ENCODE measurements at places on chromosomes 4 and X.

DNA sequence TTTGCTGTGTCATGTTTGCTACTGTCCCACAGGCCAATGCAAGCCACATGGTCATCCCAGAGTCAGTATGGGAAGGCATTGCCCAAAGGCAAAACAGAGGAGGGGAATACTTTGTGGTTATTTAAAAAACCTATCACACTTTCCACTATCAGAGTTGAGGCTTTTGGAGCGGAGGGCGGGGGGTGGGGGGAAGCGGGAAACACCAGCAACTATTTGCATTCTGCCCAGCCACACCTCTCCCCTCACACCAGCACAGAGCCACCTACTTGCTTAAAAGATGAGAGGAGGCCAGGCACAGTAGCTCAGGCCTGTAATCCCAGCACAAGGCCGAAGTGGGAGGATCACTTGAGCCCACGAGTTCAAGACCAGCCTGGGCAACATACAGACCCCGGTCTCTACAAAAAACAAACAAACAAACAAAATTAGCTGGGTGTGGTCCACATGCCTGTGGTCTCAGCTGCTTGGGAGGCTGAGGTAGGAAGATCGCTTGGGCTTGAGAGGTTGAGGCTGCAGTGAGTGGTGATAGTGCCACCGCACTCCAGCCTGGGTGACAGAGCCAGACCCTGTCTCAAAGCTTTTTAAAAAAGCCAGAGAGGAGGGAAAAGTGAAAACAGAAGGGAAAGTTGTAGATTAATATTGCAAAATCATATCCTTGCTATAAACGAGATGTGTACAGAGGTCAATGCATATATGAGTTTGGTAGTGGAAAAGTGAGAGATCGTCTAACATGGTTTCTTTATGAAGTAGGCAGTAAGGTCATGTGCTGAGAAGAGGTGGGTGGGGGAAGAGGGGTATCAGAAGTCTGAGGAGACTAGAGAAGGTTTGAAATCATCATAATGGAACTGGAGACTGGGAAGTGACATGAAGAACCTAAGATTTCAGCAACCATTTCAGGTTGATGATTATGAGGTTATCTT, 1.9 kb upstream of the CHST7 start:
- no peak for DNase-seq

DNA sequence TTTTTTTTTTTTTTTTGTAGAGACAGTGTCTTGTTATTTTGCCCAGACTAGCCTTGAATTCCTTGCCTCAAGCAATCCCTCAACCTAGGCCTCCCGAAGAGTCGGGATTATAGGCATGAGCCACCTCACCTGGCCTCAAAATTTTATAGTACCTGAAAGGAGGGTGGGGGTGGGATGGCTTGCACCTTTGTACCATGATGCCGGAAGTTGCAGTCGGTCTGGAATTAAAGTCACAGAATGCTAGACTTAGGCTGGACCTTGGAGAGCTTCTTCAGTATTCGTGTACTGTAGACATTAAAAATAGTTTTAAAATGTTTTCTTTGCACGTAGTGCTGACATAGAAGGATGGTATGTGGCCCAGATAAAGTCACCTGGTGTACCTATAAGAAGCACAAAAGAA, 280.9 kb downstream of the STIM2 start:
- no peak for DNase-seq

GRCh38 chr4:86033171-86033570, 326.7 kb downstream of the MAPK10 start:
- peak; percentile 42 for DNase-seq

DNA sequence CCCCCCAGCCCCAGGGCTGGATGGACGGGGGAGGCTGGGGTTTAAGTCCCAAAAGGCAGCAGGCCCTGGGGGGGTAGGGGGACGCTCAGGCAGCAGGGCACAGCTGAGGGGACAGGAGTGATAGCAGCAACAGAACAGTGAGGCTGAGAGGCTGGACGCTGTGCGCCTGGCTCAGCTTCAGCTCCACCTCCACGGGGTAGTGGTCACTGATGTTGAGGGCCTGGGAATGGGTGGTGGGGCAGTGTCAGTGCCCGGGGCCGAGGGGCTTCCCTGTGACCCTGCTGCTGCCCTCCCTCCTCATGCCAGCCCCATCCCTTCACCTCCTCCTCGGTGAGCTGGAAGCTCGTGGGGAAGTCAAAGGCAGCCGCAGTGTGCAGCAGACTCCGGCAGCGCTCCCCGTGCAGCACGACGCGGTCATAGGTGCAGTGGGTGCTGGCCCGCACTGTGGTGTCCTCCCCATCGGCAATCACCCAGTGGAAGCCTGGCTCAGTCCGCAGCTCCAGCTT, 4.5 kb downstream of the RPL10 start:
- no peak for DNase-seq

DNA sequence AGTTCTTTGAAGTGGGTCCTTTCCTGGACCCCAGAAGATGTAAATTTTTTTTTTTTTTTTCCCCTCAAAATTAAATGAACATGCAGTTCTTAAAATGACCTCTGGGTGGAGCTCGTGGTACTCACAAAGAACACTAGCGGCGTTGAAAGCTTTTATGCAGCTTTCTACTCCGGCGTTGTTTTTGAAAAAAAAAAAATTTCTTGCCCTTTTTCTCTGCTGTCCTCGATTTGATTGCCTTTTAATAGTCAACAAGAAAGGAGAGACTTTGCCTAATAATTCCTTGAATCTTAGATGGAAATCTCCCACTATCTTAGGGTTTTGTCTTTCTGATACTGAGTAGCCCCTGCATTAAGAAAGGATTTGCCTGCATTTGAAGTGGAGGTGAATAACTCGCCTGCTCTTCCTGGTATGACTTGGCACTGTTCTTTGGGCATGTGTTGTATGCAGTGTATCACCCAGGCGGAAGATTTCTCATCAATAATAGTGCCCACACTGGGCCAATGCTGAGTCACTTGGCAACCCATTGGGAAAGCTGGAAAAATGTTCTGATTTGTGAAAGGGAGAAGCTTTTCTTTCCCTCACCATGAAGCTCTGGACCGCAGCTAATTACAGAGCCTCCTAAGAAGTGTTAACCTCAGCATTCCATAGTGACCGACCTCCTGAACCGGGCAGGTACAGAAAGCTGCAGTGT, 104.0 kb downstream of the PHEX start:
- peak; percentile 18 for DNase-seq

- no peak for DNase-seq
Observed at GRCh38 chrX:48715876-48716502, 19.5 kb downstream of the SUV39H1 start.

GRCh38 chr4:10983885-10984640, 299.5 kb upstream of the CLNK start:
- DNase-seq, result no peak

- DNase-seq, result no peak
Observed at GRCh38 chr4:184281231-184282139, 63.8 kb upstream of the ENPP6 start.

- no peak for DNase-seq
Observed at GRCh38 chr4:5463936-5464650, 244.3 kb downstream of the EVC2 start.

- no peak for DNase-seq
Observed at GRCh38 chrX:114905251-114905650, 112.2 kb downstream of the IL13RA2 start.

DNA sequence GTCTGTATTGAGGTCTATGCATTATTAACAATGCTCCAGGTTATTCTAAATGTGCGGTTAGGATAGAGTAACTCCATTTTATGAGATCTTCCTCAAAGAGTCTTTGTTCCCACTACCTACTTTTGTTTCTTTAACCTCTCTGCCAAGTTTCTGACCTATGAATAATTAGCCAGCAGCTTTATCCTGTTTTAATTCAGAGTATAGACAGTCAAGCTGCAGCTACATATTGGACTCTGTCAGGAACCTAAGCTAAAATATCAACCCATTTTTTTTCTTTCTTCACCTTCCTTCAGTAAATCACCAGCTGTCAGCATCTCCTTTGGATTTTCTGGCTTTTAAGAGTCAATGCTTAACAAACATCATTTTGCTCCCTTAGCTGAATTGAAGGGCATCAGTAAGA, 72.3 kb downstream of the TMEM47 start:
- DNase-seq, result no peak

DNA sequence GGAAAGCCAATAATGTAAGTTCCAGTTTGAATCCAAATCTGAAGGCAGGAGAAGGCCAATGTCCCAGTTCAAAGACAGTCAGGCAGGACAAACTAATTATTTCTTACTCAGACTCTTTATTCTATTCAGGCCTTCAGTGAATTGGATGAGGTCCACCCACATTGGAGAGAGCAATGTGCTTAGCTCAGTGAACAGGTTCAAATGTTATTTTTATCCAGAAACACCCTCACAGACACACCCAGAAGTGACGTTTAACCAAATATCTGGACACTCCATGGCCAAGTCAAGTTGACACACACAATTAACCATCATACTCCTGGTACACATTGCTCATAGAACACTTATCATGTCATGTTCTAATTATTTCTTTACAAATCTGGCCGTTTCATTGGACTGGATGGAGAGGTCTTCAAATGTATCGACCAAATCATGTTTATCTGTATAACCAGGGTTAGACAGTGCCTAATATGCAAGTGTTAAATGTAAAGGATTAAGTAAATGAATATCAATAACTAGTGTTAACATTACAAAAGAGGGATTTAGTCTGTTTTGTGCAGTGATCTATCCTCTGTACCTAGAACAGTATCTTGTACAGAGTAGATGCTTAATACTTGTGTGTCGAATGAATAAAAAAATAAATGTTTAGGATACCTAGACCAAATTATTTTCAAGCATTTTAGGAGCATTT, 27.1 kb upstream of the XK start:
- DNase-seq, result no peak

DNA sequence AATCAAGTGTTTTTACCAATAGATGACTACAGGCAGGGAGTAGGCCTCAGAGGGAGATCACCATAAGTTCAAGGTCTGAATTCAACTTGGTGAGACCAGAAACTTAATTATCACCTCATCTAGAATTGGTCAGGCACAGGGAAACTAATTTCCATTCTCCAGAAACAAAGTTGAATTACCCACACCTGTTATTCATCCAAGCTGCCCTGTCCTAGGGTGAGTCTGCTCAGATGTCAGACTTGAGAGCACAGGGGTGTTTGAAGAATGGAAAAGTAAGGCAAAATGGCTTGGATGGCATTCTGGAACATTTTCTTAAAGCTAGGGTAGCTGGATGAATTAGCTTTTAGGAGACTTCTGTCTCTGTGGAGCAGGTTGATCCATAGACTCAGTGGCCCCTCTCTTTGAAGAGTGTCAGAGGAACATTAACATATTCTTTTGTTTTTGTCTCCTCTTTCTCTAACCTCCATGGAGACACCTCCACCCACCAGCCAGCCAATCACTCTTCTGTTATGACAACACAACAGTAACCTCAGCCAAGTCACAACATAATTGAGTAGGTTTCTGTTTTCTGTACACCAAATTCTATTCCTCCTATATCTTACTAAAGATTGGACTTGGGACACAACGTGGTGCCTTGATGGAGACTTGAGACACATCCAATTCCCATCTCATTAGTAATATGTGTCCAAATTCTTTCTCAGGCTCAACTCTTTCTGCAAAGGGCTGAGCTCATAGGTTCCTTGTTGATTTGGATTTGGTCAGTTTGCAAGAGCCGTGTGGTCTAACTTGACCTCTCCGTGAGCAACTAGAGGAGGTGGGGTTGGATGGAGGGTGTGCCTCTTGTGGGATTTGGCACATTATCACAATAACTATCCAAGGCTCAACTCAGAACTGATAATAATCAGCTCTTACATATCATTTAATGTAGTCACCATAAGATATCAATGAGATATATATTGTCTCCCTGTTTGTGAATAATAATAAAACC, 45.1 kb downstream of the VSIG4 start:
- no peak for DNase-seq

- no peak for DNase-seq
Observed at GRCh38 chr4:173038192-173038896, 130.3 kb upstream of the GALNT7 start.

GRCh38 chr4:17188547-17189400, 290.3 kb upstream of the LDB2 start:
- DNase-seq, result no peak

GRCh38 chr4:40369437-40370274, 34.5 kb downstream of the CHRNA9 start:
- DNase-seq, result no peak

- DNase-seq, result no peak
Observed at GRCh38 chrX:258291-259040, 22.7 kb upstream of the PLCXD1 start.

DNA sequence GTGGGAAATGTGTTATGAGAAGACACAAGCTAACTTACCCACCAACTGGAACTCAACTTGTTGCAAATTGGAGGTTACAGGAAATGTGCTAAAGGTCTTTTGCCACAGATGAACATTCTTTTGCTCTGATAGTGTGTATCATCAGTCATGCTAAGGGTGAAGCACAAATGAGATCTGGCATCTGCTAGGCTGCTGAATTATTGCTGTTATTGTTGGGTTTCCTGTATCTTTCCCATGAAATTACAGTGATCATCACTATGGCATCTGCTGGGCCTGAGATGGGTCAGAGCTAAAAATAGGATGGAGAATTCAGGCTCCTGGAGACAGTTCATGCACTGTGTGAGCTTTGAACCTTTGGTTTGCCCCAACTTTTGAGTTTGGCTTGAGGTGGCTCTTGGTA, 124.5 kb downstream of the NPNT start:
- DNase-seq, result no peak

DNA sequence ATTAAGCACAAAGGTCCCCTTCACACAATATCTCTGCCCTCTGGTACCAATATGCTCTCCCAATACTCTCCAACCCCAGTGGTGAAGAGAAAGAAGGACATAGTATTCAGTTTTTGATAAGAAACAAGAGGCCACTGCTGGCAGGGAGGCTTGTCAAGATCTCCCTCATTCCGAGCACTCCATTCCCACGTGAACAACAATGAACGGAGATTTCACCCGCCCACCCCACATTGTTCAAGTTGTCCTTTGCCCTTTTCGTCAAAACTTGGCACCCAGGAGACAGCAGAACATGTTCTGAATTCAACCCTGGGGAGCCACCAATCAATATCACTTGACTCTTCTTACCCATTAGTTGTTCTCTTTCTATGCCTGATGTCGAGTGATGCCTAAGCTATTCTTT, 54.2 kb upstream of the SLC25A4 start:
- no peak for DNase-seq

DNA sequence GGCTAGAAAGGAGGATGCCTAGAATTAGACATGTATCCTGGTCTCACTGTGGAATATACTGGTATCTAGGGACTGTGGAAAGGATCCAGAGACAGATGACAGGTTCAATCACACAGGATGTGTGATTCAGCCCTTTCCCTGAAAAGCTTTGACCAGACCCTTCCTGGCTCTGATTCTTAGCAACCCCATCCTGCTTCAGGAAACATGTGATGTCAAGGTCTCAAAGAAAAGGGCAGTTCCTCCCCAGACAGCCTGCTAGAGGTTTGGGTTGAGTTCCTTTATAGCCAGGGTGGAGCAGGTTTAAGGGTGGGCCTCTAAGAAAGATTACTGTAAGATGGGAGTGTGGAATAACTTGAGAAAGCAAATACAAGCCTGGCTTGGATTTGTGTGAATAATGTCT, 3.0 kb downstream of the BMP15 start:
- DNase-seq, result peak; percentile 14

DNA sequence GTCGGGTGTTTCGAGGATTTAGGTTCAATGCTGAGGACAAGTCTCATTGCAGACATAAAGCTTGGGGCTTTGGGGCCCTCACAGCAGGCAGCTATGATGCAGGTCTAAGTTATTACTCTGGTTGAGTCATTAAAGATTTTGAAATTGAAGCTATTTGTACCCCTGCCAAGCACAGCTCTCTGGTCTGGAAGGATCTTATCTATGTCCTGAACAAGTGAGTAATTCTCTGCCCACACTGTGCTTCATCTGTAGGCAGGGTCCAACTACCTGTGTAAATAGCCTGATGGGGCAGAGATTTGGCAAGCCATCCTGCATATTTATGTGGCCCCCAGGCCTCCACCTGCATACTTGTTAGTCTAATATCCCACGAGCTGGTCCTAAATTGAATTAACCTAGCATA, 41.4 kb upstream of the MAGEA4 start:
- no peak for DNase-seq

Data from Kasumi-1 (cell line).